Type B pancreatic cell (in vitro differentiated cells): ENCODE measurements at places on chromosomes 7 and 10.

GRCh38 chr10:120656107-120656506 lies 195.1 kb upstream of the WDR11 start:
- no peak overlapping the region for H3K27ac ChIP-seq
- no peaks in the 10 kb centered on the region for H3K4me1 ChIP-seq
- H3K27me3 ChIP-seq, result peaks cover 3% of the 10 kb centered on the region
- no peaks in the 10 kb centered on the region for H3K36me3 ChIP-seq
- no peak overlapping the region for H3K4me3 ChIP-seq

DNA sequence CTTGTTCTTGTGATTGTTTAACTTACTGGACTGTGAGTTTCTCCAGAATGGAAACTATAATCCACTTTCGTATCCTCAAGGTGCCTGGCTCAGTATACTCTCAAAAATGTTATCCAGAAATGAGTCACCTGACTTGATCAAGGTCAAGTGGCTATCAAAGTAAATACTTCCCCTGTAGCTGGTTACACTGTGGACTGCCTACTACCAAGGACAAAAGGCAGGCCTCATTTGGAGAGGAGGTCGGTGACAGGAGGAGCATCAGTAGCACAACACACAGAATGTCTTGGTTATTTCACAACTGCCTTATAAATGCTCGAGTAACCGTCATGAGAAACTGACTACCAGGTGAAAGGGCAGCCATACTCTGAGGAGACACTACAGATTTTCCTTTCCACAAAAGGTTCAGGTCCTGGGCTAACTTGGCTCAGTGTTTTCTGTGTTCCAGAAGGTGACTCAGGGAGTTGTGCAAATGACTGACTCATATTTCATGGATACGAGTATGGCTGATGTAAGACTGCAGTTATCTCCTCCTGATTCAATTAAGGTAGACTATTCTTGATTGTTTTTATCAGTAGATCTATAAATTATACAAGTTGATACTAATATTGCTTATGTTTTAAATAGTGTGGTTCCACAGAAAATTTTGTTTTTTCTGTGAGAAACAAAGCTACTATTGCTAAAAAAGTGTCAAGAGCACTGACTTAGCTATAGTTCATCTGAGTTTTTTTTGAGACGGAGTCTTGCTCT lies 4.2 kb upstream of the CCNY start:
- H3K27me3 ChIP-seq, result no peaks in the 10 kb centered on the region
- peaks cover 38% of the 10 kb centered on the region for H3K4me1 ChIP-seq
- H3K27ac ChIP-seq, result peak overlapping the region; percentile 40
- peaks cover 9% of the 10 kb centered on the region for H3K36me3 ChIP-seq
- H3K4me3 ChIP-seq, result no peak overlapping the region

DNA sequence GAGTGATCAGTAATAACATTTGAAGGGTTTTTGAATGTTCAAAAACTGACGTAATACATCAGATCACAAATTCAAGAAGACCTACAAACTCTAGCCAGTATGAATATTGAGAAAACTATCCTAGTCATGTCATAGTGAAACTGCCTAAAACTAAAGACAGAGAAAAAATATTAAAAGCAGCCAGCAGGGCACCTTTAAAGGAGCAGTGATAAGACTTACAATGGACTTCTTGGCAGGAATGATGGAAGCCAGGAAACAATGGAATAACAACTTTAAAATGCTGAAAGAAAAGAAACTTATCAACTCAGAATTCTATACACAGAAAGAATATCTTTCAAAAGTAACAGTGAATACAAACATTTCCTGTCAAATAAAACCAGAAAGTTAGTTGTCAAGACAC lies 78.3 kb upstream of the CTBP2 start:
- no peak for DNase-seq
- H3K27me3 ChIP-seq, result no peaks in the 10 kb centered on the region
- H3K27ac ChIP-seq, result no peak overlapping the region
- H3K4me3 ChIP-seq, result no peak overlapping the region

GRCh38 chr7:50530766-50531165 lies 34.4 kb downstream of the DDC start:
- peak overlapping the region; percentile 89 for H3K27ac ChIP-seq
- no peaks in the 10 kb centered on the region for H3K27me3 ChIP-seq
- H3K36me3 ChIP-seq, result no peaks in the 10 kb centered on the region
- no peak overlapping the region for H3K4me3 ChIP-seq
- DNase-seq, result no peak
